Fibroblast of skin of right quadriceps (primary cell): ENCODE measurements at places on chromosomes 5 and 9.
A peak's percentile ranks its signal among the peaks of the same experiment; 100 is the strongest.

- peak; percentile 20 for DNase-seq
These were observed 35.5 kb downstream of the KCTD16 start for GRCh38 chr5:144206141-144206540.

DNA sequence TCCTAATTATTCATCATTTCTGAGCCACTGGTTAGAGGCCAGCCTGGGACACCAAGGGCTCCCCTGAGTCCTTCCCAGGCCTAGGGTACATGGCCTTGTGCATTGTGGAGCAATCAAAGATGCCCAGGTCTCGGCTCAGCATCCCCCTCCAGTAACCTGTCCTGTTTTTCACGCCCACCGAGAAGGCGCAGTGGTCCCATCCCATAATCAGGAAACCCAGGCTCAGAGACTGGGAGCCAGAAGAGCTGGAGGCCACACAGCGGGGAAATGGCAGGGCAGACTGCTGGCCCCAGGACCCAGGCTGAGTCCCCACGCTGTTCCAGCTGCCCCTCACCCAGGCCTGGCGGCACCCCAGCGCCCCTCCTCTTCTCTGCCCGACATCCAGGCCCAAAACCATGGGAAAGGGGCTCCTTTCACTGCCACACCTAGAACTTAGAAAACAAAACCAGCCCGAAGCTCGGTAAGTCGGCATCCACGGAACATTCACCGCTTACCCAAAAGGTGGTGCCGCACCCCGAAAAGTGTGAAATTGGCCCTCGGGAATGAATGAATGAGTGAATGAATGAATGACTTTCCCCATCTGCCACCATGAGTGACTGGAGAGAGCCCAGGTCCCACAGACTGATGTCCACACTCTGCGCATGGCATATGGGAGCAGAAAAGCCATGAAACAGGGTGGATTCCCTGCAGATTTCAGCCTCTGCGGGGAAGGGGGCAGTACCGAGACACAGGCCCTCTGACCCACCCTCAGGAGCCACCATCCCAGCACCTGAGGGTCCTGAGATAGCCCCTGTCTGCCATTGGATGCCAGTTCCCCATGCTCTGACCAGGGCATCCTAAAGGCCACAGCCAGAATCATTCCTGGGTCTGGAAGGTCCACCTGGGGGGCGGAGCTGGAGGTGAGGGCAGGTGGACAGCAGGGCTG is 132.5 kb downstream of the OLFM1 start:
- no peak for DNase-seq

DNA sequence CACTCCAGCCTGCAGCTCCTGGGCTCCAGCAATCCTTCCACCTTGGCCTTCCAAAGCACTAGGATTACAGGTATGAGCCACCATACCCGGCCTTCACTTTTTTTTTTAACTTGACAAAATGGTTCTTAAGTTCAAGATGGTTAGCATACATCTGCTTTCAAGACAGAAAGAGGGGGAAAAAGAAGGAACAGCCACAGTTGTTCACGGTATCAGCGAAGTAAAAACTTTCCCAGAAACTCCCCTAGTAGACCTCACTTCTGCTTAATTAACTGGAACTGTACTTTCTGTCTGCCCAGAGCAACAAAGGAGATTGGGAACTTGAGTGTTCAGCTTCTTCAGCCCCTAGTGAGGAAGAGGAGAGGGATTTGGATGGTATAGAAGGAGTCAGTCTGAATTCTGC is 116.7 kb downstream of the UGCG start:
- no peak for DNase-seq

DNA sequence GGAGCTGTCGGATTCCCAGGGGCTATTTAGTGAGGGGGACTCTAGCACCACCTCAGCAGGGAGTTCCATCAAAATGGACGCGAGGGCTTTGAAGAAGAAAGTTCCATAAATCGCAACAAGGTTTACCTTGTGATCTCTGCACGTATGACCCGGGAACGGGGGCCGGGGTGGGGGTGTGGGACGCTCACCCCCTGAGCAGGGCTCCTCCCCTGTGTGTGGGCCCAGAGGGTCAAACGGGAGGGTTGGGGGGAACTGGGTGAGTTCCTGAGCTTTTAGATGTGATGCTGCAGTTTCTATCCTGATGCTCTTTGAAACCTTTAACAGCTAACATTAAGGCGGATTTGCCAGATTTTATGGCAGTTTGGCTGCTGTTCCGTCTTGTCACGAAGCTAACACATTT is 18.9 kb upstream of the LRRC14B start:
- no peak for DNase-seq

DNA sequence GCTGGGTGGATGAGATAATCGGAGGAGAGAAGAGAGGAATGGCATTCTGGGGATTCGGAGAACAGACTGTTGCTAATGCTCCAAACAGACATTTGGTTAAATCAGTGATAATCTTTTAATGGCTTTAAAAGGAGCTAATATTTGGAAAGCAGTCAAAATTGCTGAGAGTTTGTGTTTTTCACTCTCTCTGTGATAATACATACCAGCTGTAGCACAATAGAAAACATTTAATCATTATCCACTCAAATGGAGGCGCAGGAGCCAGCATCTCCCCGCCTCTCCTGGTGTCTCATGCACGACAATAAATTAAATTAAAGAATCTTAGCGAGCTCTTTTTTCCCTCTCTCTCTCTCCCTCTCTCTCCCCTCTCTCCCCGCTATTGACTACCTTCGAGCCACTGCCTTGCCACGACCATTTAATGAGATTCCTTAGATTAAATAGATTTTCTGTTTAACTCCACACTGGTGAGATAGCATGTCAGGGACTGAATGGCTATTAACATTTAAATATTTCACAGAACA is 268.6 kb upstream of the MVB12B start:
- peak; percentile 30 for DNase-seq

- no peak for DNase-seq
These were observed 33.5 kb downstream of the SEMA4D start for GRCh38 chr9:89464300-89464901.

- DNase-seq, result peak; percentile 53
These were observed 98.4 kb downstream of the C9orf152 start for GRCh38 chr9:110109333-110110092.

DNA sequence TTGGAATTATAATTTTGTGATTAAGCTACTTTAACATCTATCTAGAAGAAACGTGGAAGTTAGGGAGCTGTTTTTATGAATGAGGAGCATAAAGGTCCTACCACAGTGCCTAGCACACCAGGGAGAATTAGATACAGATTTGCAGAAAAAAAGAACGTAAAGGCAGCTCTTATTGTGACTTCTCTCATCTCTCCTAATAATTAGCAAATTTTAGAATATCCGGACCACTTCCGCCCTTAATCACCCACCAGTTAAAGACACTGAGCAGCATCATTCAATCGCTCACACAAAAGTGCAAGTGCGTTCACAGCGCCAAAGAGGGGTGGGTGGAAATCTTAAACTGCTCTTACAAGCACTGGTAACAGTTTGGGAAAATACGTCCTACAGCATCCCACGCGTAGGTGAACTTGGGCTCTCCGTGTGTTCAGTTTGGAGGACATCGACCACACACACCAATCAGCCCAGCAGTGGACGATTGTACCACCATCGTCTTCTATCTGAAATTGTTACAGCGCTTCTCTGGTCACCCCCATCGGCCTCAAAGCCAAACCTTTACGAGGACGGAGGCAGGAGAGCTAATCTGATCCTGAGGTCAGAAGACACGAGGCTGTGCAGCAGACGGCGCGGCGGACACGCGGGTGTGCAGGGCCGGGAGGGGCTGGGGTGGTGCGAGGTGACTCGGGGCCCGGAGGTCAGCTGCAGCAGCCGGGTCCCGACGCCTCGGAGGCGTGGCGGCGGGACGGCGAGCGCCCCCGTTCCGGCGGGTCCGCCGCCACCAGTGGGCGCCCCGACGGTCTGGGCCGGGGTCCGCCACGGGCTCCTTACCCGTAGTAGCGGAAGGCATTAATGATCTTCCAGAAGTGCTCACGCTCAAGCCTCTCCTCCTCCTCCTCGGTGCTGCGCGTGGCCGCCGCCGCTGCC is 646 bp downstream of the CARNMT1 start:
- peak; percentile 25 for DNase-seq

- no peak for DNase-seq
These were observed 322.5 kb upstream of the SLC24A2 start for GRCh38 chr9:20111173-20111843.

DNA sequence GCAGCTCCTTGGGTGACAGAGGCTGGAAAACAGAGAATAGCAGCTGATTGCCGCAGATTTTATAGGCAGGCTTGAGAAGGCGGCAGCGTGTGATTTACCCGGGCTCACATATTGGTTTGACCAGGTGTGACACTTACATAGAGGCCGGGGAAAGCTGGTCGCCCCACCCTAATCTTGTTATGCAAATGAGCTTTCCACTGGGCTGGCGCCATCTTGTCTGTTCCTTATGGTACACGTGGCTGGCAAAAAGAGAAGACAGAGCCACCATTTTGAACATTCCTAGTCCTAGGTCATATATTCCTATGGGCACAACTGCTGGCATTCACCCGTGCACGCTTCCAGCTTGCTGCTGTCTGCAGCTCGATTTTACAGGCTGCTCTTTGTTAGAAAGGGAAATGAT is 11.3 kb upstream of the SPZ1 start:
- no peak for DNase-seq

GRCh38 chr5:178288401-178289368 is 56.1 kb upstream of the PHYKPL start:
- DNase-seq, result peak; percentile 53

DNA sequence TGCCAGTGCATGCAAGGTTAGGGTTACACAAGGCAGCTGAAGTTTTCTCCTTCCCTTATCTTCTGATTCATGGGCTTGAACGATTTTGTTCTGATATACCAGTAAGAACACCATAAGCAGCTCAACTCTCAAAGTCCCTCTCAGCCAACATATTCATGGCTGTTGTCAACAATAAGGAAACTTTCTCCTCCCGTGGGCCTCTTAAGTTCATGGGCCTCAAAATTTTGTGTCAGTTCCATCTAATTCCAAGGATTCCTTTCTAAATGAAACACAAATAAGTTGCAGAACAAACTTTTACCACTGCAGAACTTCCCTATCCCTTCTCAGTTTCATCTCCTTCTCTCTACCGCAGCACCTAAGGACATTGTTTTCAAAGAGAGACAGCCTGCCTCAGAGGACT is 23.6 kb upstream of the CAST start:
- DNase-seq, result no peak

DNA sequence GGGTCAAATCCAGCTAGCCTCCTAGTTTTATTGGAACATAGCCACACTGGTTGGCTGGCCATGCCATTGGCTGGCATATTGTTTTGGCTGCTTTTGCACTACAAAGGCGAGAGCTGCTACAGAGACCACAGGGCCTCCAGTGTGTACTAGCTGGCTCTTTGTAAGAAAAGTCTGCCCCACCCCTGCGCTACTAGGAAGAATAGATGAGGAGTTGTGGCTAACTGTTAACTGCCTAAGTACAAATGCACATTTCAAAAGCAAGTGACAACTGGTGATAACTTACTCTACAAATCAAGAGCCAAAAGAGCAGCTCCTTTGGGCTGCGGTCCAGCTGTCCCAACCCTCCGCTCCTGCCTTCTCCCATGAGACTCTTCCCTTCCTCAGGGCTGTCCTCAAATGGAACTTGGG is 63.9 kb downstream of the SERINC5 start:
- no peak for DNase-seq

- DNase-seq, result peak; percentile 29
These were observed 31.6 kb downstream of the TLE4 start for GRCh38 chr9:79603222-79603920.

- DNase-seq, result peak; percentile 13
These were observed 62.5 kb upstream of the ITGA1 start for GRCh38 chr5:52725065-52725746.

DNA sequence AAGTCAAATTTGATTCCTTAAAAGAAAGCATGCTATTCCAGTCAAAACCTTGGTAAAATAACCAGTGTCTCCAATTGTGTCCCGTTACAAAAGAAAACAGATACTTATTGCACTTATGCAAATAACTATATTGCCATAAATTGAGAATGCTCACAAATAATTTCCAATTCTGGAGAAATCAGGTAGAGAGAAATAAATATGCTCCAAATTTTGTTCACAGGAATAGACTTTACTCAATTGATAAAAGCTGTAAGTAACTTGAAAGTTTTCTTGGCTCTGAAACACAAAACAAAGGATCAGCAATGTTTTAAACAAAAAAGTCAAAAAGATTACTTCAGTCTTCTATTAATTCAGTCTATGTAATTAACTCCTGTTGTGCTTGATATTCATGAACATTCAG is 7.8 kb upstream of the DTWD2 start:
- DNase-seq, result no peak

GRCh38 chr9:18480662-18481093 is 6.7 kb downstream of the ADAMTSL1 start:
- DNase-seq, result peak; percentile 98

GRCh38 chr5:39759701-39760100 is 334.9 kb upstream of the DAB2 start:
- peak; percentile 69 for DNase-seq

DNA sequence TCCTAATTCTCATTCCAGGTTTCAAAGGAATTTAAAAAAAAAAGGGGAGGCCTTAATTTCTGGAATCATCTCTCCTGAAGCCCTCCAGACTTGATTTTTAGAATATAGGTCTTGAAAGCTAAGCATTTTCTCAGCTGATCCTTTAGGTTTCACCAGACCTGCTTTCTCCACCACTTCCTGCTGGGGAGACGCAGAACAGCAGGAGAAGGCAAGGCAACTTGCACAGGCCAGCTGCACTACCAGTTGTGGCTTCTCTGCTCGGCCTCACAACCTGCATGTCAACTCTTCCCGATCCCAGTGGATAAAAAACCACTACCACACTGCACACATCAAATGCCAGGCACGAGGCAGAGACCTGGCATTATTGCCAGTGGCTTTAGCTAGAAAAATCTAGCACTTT is 119.8 kb downstream of the SIL1 start:
- no peak for DNase-seq

GRCh38 chr5:144032375-144032774 is 138.1 kb downstream of the YIPF5 start:
- DNase-seq, result no peak

DNA sequence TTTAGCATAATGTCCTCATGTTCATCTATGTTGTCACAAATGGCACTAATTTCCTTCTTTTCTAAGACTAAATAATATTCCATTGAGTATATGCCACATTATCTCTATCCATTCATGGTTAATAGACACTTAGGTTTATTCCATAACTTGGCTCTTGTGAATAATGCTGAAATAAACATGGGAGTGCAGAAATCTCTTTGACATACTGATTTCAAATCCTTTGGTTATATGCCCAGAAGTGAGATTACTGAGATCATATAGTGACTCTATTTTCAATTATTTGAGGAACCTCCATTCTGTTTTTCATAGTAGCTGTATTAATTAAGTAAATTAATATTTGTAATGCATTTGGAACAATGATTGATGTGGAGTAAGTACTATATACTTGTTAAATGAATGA is 13.0 kb downstream of the SMIM3 start:
- DNase-seq, result no peak

- DNase-seq, result no peak
These were observed 4.9 kb upstream of the FOXE1 start for GRCh38 chr9:97848215-97848479.
